ENCODE measurements at places on chromosomes 2 and 18.

- H3K36me3 ChIP-seq: peaks cover 36% of the 10 kb centered on the region
- no peak for DNase-seq
- H3K27ac ChIP-seq: no peak overlapping the region
- H3K4me1 ChIP-seq: peaks cover 11% of the 10 kb centered on the region
- no peak overlapping the region for H3K4me3 ChIP-seq
Measured at GRCh38 chr2:241129086-241129871, 20.0 kb downstream of the PASK start.

DNA sequence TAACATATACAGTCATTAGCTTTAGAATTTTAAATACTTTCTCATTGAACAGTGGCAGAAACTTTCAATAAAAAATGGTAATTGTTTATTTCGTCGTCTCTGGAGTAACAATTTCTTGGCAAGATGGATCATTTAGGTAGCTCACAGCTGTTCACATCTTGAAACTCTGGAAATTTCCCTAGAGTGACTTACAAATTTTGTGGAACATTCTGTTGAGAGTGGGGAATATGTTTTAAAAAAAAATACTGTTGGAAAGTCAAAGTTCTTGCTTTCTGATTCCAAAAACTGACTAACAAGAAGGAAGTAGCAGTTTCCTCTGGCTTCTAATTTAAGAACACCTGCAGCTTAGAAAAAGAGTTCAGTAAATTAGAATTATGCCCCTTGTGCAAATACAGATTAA lies 11.2 kb upstream of the CALCRL start:
- H3K4me3 ChIP-seq: no peak overlapping the region
- no peaks in the 10 kb centered on the region for H3K4me1 ChIP-seq
- no peaks in the 10 kb centered on the region for H3K36me3 ChIP-seq
- no peak for DNase-seq

DNA sequence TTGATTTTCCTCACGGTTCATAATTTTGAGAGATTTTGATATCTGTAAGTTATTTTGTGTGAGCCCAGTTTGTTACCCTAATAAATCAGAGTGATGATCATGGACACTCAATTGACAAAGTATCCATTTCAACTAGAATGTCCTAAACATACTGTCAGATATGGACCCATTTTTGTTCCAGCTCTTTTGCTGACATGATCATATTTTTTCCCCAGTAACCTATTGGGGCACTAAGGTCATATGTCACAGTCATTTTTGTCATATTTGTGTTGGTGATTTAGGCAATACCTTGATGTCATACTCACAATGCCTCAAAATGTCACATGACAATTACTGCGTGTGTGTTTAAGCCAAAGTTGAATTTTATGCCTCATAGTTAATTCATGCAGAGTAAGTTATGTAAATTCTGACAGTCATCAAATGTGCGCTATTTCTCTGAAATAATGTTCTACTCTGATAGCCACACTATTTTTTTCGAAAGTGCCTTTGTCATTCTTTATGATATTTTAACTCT lies 218.7 kb downstream of the ARHGAP15 start:
- H3K4me1 ChIP-seq: no peaks in the 10 kb centered on the region
- H3K27ac ChIP-seq: no peak overlapping the region

DNA sequence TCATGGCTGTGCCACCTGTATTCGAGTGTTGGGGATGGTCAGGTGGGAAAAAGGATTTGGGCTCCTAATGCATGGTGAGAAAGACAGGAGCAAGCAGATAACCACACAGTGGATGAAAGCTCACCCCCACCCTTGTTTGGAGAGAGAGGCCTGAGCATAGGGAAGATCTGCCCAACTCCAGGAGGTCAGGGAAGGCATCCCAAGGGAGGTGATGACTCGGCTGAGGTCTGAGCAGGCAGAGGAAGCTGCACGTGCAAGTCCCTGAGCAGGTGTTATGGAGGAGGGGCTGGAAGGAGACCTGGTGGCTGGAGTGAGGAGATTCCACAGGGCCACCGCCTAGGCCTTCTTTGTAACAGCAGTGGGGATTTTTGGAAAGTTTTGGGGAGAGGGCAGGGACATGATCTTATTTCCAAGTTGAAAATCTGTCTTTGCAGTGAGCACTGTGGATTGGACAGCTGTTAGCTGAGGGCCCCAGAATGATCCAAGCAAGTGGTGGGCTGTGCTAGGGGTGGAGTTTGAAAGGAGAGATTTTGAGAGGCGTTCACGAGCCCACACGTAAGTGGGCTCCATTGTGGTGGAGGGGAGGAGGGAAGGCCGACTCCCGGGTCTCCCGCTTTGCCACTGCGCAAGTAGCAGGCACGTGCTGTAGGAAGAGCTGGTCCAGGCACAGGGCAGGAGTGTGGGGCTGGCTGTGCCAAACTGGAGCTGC lies 228.5 kb downstream of the GLI2 start:
- no peak overlapping the region for H3K27ac ChIP-seq
- H3K4me3 ChIP-seq: no peak overlapping the region
- H3K36me3 ChIP-seq: no peaks in the 10 kb centered on the region
- DNase-seq: no peak

DNA sequence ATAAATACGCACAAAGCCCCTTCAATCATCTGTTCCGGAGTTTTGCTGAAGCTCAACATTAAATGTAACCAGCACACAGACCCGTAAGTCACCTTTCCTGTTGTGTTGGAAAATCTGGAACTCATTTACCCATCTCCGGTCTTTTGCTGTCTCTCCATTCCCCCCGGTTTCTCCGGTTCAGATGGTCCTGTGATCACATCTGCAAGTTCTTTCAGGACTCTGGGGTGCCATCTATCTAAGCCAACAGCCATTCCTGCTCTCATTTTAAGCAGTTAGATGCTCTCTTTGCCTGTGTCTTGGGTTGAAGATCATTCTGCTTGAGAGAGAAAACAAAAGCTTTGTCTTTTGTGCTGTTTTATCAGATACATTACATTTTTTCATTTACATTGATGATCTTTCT lies 91.7 kb upstream of the TGIF1 start:
- no peak overlapping the region for H3K4me3 ChIP-seq
- no peaks in the 10 kb centered on the region for H3K27me3 ChIP-seq
- no peaks in the 10 kb centered on the region for H3K36me3 ChIP-seq

GRCh38 chr2:127023504-127023903 lies 83.5 kb downstream of the BIN1 start:
- no peak overlapping the region for H3K27ac ChIP-seq
- H3K4me1 ChIP-seq: no peaks in the 10 kb centered on the region
- no peaks in the 10 kb centered on the region for H3K36me3 ChIP-seq
- H3K4me3 ChIP-seq: no peak overlapping the region
- no peaks in the 10 kb centered on the region for H3K27me3 ChIP-seq
